ENCODE measurements at places on chromosomes 3 and 15. TPM values are rescaled to one million over a fixed set of nuclear protein-coding genes. Genes with fewer than 3 reads are reported as not detected.

The GASK1A gene
- total RNA-seq, result 1.5 TPM

The LZTFL1 gene
- total RNA-seq, result 8.3 TPM

The GOLGA8T gene
- total RNA-seq, result 0.39 TPM

The TRIM59 gene
- 0.15 TPM for total RNA-seq

The CD96 gene
- 0.55 TPM for total RNA-seq

The ZNF619 gene
- total RNA-seq, result 3.3 TPM

The TMEM212 gene
- total RNA-seq, result not detected

The PP2D1 gene
- not detected for total RNA-seq

The ANKDD1A gene
- total RNA-seq, result 0.96 TPM

The CAND2 gene
- total RNA-seq, result 45.2 TPM

The EID1 gene
- total RNA-seq, result 524 TPM

The CA12 gene
- total RNA-seq, result 1.3 TPM

The CPLX3 gene
- 10.8 TPM for total RNA-seq

The CPN2 gene
- not detected for total RNA-seq

The CD80 gene
- 0.20 TPM for total RNA-seq

The ACKR2 gene
- 0.78 TPM for total RNA-seq

The SLC2A2 gene
- total RNA-seq, result not detected

The NR1I2 gene
- 0.82 TPM for total RNA-seq

The ASB14 gene
- not detected for total RNA-seq

The TATDN2 gene
- 14.3 TPM for total RNA-seq

The IL17RB gene
- total RNA-seq, result 0.83 TPM

The RFTN1 gene
- 15.9 TPM for total RNA-seq

The FOXL2 gene
- total RNA-seq, result not detected

The SKIL gene
- total RNA-seq, result 20.4 TPM

The FBLN2 gene
- total RNA-seq, result 185 TPM

The CADPS gene
- 48.2 TPM for total RNA-seq

The CAMP gene
- 1.5 TPM for total RNA-seq

The ATP8B4 gene
- 2.0 TPM for total RNA-seq

The CHRNB4 gene
- not detected for total RNA-seq

The GPR27 gene
- total RNA-seq, result 0.98 TPM

Measured in right atrium auricular region (tissue), 2 donors.